ENCODE measurements at places on chromosomes 6 and 20.

GRCh38 chr6:85672623-85673022 is 29.9 kb upstream of the SYNCRIP start:
- DNase-seq = no peak

DNA sequence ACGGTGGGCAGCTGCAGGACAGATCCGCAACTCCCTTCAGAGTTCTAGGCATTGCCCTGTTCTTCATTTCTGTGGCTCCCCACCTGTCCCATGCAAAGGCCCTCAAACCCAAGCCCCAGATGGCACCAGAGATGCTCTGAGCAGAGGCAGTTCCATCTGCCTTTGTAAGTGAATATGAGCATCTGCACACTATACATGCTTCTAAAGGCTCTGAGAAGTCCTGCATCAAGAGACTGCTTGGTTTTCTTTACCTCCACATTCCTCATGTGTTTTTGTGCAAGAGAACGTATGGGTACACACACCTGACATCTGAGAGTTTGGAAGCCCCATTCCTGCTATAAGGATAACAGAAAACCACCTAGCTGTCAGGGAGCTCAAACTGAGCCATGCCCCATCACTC is 14.4 kb upstream of the CST7 start:
- DNase-seq = no peak

- DNase-seq = no peak
Observed at GRCh38 chr6:3390698-3391097, 66.2 kb downstream of the SLC22A23 start.

DNA sequence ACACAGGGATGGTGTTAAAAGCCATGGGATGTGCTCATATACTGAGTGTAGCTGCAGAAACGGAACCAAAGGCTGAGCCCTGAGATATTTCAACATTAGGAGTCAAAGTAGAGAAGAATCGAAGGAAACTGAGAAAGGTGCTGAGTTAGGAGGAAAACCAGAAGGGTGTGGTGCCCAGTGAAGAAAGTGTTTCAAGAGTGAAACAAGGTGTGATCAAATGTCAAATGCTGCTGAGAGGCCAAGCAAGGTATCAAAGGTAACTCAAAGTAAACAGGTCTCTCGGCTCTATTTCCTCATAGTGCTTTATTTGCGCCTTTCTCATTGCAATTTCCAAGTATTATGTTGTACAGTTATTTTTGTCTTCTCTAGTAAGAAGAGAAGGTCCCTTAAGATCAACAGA is 94.1 kb downstream of the PRDM1 start:
- no peak for DNase-seq

DNA sequence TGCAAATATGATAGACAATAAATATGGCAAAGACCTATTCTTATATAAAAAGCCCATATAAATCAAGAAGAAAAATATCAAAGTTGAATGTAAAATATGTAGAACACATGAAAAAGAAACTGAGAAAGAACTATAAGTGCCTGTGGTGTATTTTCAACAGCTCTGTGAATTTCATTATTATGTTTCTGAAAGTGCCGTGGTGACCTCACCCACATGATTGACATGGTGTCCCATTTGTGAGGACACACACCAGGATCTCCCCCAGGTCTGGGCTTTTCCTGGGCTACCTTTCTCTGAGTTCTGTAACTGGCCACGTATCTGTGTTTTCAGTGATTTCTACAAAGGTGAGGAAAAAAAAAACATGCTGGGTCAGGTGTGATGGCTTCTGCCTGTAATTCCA is 86.7 kb downstream of the BMP6 start:
- DNase-seq = no peak

GRCh38 chr6:5556011-5556410 is 294.7 kb downstream of the FARS2 start:
- no peak for DNase-seq

- DNase-seq = no peak
Observed at GRCh38 chr6:106102967-106103727, 17.0 kb downstream of the PRDM1 start.

- no peak for DNase-seq
Observed at GRCh38 chr6:85493389-85493788, 43.5 kb downstream of the NT5E start.

GRCh38 chr6:153023977-153024708 is 21.6 kb upstream of the MTRF1L start:
- DNase-seq = peak; percentile 42

GRCh38 chr6:16804546-16805242 is 43.4 kb upstream of the ATXN1 start:
- no peak for DNase-seq

- DNase-seq = no peak
Observed at GRCh38 chr6:5155906-5156305, 70.8 kb downstream of the PPP1R3G start.

- DNase-seq = no peak
Observed at GRCh38 chr6:113570161-113570560, 287.0 kb upstream of the MARCKS start.

DNA sequence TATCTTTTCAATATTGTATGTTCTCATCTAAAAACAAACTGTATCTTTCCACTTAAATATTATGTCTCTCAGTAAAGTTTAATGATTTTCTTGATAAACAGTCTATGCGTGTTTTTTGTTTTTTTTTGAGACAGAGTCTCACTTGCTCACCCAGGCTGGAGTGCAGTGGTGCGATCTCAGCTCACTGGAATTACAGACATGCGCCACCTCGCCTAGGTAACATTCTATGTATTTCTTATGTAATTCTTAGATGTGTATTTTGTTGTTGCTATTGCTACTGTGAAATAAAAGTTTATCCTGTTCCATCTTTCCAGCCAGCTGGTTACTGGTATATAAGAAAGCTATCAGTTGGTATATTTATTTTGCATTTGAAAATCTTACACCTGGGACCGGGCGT is 29.4 kb downstream of the ABHD12 start:
- DNase-seq = peak; percentile 71

DNA sequence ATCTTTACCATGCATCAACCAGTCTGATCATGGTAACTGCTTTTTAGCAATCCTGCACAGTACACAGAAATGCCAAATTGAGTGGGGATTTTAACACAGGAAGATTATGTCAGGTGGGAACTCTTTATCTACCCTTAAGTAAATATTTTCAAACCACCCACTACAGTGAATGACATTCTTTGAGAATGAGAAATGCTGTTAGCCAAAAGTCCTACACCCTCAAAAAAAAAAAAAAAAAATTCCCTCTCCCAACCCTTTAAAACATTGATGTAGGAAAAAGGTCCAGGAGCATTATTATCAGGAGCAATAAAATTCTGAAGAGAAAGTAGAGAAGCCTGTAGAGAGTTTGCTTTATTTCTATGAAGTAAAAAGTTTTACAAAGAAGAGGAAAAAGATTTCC is 307.2 kb upstream of the THEMIS start:
- no peak for DNase-seq

GRCh38 chr20:62595491-62595890 is 46.8 kb upstream of the SLCO4A1 start:
- peak; percentile 7 for DNase-seq

GRCh38 chr6:127199470-127199869 is 67.2 kb upstream of the RNF146 start:
- DNase-seq = no peak

- no peak for DNase-seq
Observed at GRCh38 chr6:93417421-93418013, 1.8 kb downstream of the EPHA7 start.

DNA sequence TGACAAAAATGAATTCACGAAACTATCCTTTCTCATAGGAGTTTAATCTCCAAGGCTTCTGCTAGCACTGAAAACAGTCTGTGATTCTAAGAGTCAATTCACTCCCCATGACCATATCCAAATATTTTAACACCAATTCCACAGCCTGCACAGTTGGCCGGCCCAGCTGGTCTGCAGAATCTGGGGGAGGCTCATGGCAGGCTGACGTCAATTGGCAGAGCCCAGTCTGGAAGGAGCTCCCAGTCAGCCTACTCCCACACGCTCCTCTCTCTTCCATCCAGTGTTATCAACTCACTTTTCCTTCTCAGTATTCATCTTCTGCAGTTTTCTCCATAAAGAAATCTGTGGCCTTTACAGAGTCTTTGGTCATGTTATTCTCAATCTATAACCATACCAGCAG is 111.0 kb downstream of the TBXT start:
- no peak for DNase-seq

DNA sequence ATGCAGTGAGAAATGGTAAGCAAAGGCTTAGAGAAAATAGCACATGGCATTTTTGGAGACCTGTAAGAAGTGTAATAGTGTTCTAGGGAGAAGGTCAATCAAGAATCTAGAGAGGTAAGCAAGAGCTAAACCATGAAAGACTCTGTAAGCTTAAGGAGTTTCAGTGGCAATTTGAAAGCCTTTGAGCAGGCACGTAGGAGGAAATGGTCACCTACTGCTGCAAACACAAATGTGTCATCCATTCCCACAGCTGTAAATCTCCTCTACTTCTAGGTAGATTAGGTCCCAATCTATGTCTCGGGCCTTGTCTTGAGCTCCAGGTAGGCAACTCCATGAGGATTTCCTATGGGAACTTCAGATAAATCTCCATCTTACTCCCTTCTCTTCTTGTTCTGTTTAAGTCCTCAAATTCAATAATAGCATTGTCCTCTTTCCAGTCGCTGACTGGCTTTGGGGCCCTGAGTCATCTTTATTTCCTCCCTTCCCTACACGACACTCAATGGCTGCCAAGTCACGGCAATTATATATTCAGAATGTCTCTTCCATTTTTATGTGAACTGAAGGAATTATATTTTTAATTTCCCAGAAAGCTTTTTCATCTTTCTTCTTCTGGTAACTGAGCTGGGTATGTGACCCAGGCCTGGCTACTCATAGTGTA is 24.2 kb upstream of the PAQR8 start:
- DNase-seq = no peak

DNA sequence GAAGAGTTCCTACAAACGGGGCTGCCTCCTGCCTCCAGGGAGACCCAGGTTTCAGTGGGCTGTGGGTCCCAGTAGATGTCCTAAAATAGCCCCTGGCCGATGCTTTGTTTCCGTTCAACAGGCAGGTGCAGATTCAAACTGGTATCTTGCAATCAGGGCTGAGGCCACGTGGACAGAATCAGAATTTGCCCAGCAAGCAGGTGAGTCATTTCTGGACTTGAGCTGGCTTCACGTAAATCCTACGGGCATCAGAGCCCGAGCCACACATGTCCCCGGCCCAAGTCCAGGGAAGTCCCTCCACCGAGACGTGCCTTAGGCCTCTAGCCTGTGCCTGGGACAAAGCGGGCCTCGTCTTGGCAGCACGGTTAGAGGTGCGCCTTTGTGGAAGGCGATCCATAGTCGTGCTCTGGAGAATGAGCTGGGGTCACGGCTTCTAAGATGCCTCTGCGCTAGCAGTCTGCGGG is 101.6 kb upstream of the FRMD1 start:
- no peak for DNase-seq

- no peak for DNase-seq
Observed at GRCh38 chr6:150201772-150202329, 59.0 kb downstream of the PPP1R14C start.

GRCh38 chr6:147733686-147734085 is 225.2 kb downstream of the SAMD5 start:
- no peak for DNase-seq

- no peak for DNase-seq
Observed at GRCh38 chr6:2911171-2911570, 8.1 kb upstream of the SERPINB9 start.

- no peak for DNase-seq
Observed at GRCh38 chr20:25008388-25009217, 16.1 kb upstream of the APMAP start.

DNA sequence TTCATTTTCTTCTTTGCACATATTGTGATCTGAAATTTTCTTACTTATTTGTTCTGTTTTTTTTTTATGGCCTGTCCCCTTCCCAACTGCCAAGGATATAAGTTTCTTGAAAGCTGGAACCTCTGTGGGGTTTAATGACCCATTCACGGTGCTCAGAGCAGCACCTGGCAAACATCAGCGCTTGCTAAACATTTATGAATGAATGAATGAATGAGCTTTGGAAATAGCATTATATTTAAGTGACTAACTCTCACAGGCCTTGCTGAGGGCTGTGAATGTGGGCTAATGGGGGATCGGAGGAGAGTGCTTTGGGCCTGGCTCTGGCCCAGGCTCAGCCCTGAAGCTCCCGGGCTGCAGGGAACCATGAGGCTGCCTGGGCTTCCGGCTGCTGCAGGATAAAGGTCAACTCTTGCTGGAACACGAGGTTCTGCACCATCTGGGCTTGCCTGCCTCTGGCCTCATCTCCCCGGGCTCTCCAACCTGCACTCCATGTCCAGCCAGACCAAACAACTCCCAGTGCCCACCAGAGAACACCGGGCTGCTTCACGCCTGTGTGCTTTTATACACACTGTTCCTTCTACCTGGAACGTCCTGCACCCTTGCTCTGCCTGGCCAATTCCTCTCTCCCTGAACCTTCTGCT is 14.6 kb upstream of the ARMC12 start:
- DNase-seq = no peak

DNA sequence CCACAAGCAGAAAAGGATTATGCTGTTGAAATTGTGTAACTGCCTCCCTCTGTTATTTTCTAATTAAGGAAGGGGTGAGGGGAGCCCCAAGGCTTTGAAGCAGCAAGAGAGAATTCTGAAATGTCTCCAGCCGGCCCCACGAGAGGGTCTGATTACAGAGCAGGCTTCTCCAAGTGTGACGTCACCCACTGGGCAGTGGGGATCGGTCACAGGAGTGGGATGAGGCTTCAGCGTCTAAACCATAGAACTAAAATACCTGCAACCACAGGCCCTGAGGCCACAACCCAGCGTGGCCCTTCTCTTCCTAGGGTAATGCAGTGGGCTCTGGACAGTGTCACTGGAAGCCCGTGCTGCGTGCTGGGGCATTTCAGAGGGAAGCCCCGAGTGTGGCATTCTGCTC is 38.6 kb upstream of the APCDD1L start:
- DNase-seq = no peak

DNA sequence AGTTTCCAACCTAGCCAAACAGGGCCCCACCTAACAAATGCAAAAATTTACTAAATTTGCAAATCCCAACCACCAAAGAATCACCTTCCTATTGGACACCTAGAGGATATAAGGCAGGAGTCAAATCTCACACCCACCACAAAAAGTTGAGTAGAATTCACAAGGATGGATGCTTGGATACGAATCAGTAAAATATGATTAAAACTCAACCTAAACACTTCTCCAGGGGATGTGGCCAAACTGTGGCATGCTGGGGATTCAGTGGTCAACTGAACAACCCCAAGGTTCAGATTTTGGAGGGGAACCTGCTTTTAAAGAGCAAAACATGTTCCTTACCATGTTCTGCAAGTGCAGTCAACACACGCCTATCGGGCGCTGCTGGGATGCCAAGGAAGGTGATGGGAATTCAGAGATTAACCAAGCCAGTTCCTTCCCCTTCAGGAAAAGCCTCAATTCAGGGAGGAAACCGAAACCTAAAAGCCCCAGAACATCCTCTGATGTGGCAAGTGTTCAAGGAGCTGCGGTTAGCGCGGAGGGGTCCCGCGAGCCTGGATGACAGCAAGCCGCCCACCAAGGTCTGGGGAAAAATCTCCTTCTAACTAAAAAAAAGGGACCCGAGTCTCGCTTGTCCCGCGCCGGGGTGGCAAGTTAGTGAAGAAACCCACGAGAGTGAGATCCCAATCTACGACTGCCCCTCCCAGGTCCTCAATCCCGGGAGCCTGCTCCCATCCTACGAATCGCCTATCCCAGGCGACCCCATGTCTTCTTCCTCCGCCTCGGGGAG is 902 bp downstream of the SAMHD1 start:
- DNase-seq = no peak

GRCh38 chr20:50462093-50462690 is 48.0 kb upstream of the PTPN1 start:
- DNase-seq = no peak
